Right cardiac atrium (tissue), 5 donors: ENCODE measurements at places on chromosomes 11 and 22.

GRCh38 chr22:23228503-23228902, 48.2 kb downstream of the BCR start:
- DNase-seq = no peak

GRCh38 chr22:27809700-27810608, 8.4 kb upstream of the MN1 start:
- DNase-seq = no peak

DNA sequence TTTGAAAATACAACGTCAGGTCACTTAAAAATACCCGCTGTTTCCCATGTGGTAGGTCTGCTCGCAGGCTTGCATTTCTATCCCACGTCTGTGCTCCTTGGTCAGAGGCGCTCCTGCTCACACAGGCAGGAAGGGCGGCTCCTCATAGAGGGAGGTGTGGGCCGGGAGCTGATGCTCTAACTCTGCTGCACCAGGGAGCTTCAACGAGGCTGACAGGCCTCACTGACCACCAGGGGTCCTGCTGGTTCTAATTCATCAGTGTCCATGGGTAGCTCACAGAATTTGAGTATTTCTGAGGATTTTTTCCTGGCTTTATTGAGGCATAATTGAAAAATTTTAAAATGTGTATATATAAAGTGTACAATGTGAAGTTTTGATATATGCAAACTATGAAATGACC, 68.5 kb downstream of the PIWIL3 start:
- DNase-seq = no peak

DNA sequence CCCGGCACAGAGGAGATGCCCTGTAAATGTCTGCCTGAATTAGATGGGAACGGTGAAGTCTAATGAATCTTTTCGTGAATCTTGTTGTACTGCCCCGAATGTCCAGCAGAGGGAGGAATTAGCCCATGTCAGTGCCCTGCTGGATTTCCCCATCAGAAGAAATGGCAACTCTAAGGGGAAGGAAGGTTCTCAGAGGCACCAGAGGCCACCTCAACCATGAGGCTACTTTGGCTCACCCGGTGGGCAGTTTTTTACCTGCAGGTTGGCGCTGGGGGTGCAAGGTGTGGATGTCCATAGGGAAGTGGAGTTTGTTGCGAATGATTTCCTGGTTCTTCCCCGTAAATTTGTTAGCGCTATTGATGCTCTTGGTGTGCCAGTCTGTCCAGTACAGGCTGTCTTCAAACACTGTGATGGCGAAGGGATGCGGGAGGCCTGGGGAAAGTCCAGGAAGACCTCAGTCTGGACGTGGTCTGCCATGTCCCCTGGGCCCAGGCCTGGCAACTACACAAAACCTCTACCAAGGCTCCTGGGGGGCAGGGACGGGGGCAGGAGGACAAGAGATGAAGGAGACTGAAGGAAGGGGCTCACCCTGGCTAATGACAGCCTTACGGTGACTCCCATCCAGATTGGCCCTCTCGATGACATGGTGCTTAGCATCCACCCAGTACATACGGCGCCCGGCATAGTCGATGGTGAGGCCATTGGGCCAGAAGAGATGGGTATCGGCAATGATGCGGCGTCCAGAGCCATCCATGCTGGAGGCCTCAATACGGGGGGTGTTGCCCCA, 28.5 kb downstream of the LRP4 start:
- peak; percentile 71 for DNase-seq
